C1 segment of cervical spinal cord (tissue), 14 donors: ENCODE measurements at places on chromosomes 11 and 22.

GRCh38 chr11:73465023-73465675 is 89.0 kb downstream of the RELT start:
- no peak for DNase-seq

DNA sequence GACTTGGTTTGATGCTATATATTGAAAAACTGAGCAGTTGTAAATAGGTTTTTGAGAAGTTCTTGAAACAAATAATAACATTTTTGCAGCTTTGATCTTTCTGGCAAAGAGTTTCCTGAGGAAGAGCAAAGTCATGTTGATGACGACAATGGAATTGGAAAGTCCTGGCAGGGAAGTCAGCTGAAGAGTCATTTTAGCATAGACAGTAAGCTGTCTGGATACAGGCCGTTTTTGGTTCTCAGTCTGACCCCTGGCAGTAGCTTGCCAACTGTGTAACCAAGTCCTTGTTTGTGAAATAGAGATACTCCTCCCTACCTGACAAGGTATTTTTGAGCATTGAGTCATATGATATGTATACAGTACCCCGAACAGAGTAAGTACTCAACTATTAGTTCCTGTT is 193.3 kb downstream of the C11orf91 start:
- DNase-seq: no peak

DNA sequence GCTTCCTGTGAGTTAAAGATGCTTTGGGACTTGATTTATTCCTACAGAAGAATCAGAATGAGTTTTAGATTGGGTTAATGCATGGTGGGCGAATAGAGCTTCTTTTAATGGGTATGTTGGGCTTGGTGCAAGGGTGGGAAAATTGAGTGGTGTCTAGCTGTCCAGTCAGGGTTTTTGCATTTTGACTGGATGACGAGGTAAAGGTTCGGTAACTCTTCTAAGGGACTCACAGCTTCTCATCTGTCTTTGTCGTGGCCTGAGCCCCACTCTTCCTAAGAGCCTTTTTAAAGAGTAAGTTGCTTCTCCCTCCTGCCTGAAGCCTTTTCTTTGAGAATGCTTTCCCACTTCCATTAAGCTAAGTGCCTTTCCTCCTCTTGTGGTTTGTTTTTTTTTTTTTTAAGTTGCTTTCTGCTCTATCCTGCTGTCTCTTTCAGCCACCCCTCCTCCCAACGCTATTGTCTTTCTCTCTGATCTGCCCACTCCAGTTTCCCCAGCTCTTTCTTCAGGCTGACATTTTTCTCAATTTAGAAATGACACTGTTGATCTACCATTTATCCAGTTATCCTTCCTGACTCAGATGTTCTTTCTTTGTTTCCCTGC is 1.1 kb downstream of the DPF2 start:
- DNase-seq: no peak

DNA sequence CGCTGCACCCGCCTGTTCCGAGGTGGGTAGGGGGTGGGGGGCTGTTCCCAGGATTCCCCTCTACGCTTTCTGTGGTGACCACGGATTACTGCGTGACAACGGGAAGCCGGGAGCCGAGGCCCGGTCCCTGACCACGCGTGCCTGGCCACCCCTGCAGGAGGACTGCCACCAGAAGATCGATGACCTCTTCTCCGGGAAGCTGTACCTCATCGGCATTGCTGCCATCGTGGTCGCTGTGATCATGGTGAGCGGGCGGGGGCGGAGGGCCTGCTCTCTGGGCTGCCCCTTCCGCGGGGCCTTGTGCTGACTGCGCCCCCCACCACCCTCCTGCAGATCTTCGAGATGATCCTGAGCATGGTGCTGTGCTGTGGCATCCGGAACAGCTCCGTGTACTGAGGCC is 4.1 kb upstream of the TSSC4 start:
- DNase-seq: no peak

- peak; percentile 70 for DNase-seq
These were observed 86.5 kb downstream of the MN1 start for GRCh38 chr22:27715106-27715505.

DNA sequence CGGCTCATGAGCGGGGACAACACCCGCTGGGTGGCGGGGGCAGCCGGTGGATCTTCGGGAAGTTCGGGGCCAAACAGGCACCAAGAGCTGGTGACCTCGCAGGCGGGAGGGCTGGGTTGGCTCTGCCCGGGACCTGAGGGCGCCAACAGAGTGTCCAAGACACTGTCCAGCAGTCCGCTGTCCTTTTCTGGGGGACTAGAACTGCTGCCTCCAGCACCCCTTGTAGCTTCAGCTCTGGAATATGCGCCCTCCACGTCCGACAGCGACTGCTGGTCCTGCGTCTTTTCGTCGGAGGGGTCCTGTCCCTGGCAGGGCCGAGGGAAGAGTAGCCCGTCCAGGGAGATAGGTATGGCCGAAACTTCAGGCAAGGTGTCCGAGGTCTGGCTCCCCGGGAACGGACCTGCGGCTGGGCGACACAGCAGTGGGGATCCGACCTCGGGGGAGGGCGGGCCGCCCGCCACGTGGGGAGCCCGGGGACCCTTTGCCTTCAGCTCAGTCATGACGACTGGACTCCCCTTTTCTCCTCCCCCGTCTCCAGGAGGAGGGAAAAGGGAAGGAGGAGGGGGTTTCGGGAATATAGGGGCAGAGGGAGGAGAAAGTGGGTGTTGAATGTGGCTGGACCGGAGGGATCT is 926 bp downstream of the PGR start:
- DNase-seq: no peak

DNA sequence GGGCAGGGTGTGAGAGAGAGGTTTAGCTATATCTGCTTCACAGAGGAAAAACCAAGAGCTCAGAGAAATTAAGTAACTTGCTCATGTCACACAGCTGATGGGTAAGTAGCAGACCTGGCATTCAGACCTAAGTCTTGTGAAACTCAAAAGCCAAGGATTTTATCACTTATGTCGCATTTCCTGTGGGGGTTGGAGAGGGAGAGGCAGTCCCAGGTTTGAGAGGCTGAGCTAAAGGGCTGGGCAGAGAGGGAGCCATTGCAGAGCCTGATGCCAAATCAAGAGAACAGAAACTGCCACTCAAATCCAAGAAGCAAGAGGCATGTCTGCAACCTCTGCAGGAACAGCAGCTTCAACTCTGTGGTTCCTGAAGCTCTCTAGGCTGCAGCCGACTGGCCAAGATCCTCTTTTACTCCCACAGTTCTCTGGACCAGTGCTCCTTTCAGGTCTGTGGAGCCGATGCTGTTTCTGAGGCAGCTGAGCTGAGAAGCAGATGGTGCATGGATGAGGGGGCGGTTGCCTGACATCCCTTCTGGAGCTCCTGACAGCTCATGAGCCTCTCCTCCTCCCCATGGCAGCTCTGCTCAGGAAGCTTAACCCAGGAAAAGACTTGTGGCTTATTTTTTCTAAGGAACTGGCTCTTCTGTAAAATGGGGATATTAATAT is 47.6 kb upstream of the NAV2 start:
- DNase-seq: peak; percentile 91

DNA sequence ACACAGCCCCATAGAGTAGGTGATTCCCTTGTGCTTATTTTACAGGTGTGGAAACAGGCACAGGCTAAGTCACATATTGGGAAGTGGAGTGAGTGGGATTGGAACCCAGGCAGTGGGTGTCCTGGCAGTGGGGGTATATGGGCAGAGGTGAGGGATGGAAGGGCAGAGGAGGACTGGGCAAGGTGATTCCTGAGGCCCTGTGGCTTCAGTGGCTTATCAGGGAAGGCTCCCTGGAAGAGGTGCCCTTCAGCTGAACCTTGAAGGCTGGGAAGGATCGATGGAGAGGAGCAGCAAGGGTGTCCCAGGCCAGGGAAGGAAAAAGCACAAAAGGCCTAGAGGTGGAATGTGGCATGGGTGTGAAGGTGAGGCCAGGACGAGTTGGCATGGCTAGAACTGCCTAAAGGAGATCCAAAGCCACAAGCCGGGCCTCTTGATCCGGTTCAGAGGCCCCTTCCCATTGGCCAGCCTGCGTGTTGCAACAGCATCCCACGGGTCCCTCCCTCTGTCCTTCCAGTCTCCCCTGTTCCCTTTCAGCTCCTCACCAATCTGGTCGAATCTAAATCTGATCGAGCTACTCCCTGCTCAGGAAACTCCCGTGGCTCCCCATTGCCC is 41.7 kb downstream of the MCM5 start:
- DNase-seq: no peak

DNA sequence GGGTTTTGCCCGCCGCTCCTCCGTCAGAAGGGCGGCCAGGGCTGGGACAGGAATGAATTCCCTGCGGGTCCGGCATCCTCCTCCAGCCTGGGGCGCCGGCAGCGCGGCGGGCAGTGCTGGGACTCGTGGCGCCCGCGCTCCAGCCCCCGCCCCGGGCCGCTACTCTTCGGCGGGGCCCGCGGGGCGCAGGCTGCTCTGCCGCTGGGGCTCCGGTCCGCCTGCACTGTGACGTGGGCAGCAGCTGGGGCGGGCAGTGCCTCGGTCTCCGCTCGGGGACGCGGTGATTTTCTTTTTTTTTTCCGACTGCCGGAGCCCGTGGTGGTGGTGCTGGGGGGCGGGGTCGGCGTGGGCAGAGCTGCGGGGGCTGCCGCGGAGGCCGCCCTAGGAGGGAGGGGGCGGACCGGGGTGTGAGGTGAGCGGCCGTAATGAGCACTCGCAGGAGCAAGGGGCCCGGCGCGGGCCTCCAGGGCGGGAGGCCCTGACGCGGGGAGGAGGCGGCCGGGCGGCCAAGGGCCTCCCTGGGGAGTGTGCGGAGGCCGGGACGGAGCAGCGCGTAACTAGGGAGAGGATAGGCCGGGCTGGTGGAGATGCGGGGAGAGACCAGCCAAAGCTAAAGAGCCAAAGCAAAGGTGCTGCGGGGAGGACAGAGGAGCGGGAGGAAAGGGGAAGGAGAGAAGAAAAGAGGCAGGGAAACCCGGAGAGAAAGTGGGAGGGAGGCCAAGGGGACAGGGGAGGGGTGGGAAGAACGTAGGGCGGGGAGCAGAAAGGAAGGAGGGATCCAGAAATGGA is 73.3 kb upstream of the ZBED5 start:
- DNase-seq: peak; percentile 58

- no peak for DNase-seq
These were observed 727.6 kb upstream of the LUZP2 start for GRCh38 chr11:23769214-23769613.

GRCh38 chr22:36811094-36811800 is 5.6 kb downstream of the PVALB start:
- no peak for DNase-seq

DNA sequence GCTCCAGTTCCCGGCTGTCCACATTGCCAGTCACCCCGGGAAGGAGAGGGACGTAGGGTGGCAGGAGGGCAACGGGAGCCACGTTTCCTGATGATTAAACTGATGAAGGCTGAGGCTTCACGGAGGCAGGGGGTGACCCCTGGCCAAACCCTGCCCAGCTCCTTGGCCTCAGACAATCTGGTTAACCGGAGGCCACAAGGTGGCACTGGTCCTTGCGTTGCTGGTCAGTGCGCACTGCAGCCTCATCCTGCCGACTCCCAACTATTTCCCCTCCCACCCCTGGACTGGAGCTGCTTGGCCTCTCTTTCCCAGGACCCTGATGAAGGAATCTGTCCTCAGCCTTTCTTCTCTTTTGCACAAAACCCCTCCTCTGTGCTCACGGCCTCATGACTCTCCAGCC is 75.3 kb downstream of the PDE2A start:
- no peak for DNase-seq

GRCh38 chr11:113752932-113753331 is 20.6 kb downstream of the ZW10 start:
- no peak for DNase-seq

DNA sequence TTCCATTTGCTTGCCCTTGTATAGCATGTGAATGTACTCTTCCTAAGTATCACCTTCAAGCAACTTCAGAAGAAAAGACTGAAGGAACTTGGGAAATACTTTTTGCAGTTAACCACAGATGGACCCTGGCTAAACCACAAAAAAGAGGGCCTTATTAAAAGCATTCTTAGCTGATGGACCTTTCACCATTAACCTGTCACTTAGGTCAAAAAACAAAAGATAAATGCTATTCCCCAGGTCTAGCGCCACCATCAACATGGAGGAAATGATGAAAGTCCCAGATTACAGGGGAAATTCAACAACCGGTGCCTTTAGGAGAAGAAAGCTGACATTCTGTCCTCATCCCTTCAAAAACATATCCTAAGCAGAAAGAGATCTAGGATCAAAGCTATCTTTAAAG is 29.5 kb downstream of the STK33 start:
- no peak for DNase-seq

DNA sequence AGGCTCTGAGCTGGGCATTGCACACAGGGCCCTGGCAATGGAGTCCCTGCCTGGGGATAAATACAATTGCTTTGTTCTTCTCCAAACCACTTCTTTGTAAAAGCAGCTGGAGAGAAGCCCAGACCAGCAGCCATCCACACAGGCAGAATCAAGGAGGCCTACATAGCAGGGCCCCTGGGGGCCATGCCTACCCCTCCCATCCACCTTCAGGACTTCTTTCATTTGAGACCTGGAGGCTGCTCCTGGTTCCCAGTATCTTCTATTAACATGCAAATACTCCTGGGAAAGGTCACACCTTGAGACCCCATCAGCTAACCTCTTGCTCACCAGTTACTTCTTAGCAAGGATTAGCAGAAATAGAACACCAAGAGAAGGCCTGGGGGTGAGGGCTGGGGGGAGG is 511.1 kb downstream of the SOX6 start:
- no peak for DNase-seq

- no peak for DNase-seq
These were observed 35.5 kb upstream of the ST14 start for GRCh38 chr11:130124096-130124495.

DNA sequence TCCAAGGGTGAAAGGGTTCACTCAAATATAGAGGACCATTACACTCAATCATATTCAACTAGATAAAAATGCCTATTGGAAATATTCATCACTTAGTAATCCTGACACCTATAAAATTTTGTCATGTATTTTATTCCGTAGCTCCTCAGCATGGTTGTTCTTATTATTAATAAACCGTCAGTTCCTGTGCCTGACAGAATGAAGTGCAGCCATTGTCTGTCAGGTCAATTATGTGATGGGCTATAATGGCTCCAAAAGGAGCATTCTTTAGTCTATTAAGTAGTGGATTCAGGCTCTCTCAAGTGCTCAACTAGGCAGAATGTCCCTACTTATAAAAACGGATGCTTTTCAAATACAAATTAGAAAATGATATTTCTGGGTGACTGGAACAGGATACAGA is 916.1 kb upstream of the ANO3 start:
- DNase-seq: no peak

- no peak for DNase-seq
These were observed 94.2 kb downstream of the PTPRJ start for GRCh38 chr11:48074425-48075181.

DNA sequence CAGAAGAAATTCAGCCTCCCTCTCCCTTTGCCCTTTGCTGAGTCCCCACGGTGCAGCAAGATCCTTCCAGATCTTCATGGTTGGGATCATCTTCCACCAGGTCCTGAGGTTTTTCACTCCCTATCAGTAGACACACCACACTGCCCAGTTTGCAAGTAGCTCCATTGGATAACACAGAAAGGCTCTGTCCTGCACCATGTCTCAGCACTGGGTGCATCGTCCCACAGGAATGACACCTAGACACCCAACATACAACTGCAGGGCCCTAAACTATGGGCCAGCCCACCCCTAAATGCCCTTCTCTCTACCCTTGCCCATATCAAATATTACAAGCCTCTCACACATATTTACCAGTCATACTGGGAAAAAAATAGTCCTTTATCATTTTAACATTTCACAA is 9.4 kb downstream of the KLHL22 start:
- DNase-seq: no peak

GRCh38 chr22:23047265-23047664 is 23.1 kb upstream of the GNAZ start:
- no peak for DNase-seq

- no peak for DNase-seq
These were observed 18.4 kb downstream of the PARVB start for GRCh38 chr22:44042249-44043218.
